Mesendoderm (in vitro differentiated cells): ENCODE measurements at places on chromosomes 1 and 21.

DNA sequence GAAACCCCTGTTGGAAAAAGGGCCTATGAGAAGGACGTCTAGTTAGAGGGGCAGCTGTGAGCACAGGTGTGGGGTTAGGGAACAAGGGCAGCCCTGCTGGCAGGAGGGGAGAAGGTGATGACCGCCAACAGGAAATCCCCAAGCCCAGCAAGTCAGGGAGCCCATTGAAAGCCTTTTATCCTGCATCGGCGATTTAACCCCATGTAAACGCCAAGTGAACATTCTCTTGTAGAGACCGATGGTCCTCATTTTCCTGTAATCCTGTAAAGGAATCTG, 1.1 kb upstream of the BSND start:
- DNase-seq, result peak; percentile 41

- DNase-seq, result no peak
Observed at GRCh38 chr1:41281334-41281733, 39.2 kb upstream of the SCMH1 start.

GRCh38 chr1:233166896-233167295, 128.6 kb downstream of the PCNX2 start:
- DNase-seq, result no peak

GRCh38 chr1:40658751-40659648, 6.5 kb downstream of the RIMS3 start:
- no peak for DNase-seq

GRCh38 chr1:90210633-90211491, 216.0 kb downstream of the ZNF326 start:
- DNase-seq, result peak; percentile 79

DNA sequence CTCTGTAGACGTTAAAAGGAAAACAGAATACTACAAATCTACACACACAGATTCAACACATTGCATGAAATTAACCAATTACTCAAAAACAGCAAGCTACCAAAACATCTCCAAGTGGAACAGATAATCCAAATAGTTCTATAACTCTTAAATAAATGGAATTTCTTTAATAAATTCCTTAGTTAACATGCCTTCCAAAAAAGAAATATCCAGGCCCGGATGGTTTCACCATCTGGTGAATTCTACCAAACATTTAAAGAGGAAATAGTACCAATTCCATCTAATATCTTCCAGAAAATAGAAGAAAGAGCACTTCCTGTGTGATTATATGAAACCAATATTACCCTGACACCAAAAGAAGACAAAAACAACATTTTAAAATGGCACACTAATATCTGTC, 52.8 kb upstream of the COL6A2 start:
- no peak for DNase-seq

DNA sequence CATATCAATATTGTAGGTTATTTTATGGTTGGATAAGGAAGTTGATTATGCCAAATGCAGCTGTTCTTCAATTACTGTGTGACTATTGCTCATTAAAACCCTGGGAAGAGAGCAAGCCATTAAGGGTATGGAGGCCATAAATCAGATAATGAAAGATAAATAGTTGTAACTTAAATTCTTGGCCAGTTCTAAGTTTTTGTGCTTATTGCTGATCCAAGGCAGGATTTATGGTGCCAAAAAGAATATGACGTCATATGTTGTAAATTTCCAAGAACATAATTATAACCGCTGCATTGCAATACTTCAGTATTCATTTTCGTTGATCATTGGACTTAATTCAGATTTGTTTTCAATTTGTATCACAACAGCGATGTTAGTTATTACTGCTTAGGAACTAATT, 211.6 kb downstream of the LRRC40 start:
- DNase-seq, result no peak

DNA sequence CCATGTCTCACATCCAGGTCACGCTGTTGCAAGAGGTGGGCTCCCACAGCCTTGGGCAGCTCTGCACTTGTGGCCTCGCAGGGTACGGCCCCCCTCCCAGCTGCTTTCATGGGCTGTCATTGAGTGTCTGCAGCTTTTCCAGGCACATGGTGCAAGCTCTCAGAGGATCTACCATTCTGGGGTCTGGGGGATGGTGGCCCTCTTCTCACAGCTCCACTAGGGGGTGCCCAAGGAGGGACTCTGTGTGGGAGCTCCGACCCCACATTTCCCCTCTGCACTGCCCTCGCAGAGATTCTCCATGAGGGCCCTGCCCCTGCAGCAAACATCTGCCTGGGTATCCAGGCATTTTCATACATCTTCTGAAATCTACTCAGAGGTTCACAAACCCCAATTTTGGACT, 219.4 kb downstream of the LRRC7 start:
- DNase-seq, result peak; percentile 3

GRCh38 chr1:227917081-227917950, 30.4 kb downstream of the WNT9A start:
- DNase-seq, result no peak

DNA sequence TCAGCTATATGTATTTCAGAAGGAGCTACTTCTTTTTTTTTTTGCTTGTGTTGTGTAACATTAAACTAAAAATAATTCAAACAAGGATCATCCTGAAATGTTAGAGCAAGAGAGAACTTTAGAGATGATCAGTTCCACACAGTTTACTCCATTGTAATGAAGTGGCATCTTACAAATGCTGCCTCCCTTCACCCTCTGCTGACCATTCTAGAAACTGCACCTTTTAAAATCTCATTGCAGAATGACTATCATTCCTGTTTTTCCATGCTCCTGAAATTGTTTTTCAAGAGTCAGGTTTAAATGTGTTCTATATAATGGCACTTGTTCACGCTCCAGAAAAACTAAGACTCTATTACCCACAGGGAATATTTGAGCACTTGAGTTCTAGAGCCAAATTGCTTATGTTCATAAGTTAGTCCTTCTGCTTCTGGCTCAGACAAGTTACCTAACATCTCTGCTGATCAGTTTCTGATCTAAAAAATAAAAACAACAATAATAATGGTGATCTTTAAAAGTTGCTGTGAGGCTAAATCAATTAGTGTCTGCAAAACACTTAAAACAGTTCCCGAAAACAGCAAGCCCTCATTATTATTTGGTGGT, 21.5 kb upstream of the SLC44A5 start:
- DNase-seq, result peak; percentile 53

DNA sequence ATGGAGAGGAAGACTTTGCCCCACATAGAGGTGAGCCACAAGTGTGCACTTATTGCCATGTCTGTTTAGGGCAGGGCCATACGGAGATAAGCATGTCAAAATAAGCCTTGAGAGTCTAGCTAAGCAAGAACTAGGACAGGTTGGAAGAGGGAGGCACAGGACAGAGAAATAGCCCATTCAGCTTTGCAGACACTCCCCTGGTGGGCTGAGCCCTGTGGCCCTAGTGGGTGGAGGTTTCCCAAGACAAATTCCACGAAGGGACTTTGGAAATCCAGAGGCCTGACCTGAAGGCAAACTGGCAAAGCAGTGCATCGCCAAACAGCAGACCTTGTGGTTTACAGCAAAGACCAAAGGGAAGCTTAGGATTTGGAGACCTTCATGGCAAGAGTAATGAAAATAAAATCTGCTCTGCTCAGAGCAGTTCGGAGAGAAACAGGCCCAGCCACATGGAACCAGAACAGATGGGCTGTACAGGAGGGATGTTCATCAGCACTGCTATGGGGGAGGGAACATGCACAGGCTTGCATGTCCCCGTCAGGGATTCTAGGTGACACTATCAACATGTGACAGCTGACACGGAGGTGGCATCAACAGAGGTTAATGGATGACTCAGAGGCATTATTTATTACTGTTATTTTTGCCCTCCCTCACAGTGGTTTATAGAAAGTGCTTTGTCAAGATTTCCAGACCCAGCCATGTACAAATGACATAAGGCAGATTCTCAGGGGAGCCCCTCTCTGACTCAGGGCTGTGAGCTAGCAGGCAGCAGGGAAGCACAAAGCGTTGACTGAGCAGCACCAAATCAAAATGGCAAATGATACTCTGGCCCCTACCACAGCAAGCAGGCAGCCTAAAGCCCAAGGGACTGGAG, 90.1 kb upstream of the IRF2BP2 start:
- DNase-seq, result no peak

- no peak for DNase-seq
Observed at GRCh38 chr1:67753776-67754525, 69.0 kb downstream of the GADD45A start.

DNA sequence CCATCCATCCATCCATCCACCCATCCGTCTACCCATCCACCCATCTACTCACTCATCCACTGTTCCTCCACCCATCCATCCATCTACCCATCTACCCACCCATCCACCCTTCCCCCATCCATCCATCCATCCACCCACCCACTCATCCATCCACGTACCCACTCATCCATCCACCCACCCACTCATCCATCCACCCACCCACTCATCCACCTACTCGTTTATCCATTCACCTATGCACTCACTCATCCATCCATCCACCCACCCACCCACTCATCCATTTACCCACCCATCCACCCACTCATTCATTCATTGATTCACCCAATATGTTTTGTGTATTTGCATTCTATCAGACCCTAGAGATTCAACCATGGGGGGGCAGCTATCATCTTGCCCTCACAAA, 27.2 kb downstream of the TNFRSF8 start:
- DNase-seq, result no peak

DNA sequence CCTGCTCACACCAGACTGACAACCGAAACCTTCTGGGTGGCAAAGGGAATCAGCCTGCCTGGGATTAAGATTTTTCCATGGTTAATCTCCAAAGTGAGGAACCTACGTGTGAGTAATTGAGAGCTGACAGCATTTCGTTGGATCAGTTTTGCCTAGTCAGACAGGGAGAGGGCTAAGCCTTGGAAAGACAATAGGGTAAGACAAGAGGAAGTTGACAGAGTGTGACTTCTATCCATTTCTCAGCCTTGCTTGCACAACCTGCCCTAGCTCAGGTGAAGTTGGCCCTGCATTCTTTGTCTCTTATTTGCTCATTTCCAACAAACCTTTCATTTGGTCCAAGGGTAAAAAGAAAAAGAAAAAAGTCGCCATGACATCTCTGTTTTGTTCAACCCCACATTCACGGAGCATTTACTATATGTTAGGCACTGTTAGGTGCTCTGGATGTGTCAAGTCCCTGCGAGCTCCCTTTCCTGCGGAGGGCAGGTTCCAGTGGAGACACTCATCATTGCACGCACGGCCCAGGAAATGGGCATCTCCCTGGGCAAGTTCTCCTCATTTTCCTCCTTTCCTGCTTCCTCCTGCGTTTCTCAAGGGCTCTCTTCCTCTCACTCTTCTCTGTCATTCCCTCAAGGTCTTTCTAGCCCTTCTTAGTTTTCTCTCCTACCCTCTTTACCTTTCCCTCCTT, 23.3 kb downstream of the KIRREL1 start:
- peak; percentile 74 for DNase-seq

GRCh38 chr1:154351363-154352068, 26.2 kb downstream of the ATP8B2 start:
- DNase-seq, result no peak

GRCh38 chr1:241658081-241658793, 6.2 kb downstream of the WDR64 start:
- no peak for DNase-seq

DNA sequence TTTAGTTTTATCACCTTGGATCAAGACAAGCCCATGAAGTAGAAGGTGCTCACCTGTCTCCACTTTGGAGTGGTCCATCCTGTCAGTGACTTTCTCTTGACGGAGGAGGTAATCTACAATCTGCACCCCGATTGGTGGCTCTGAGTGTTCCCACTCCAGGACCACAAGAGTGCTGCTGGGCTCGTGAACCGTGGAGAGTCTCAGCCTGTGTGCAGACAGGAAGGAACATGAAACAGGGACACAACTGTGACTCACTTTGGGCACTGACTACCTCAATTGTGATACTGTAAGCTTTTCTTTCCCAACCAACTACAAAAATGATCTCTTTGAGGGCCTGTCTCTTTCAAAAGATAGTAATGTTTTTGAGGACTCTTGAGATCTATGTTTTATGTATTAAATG, 280.2 kb downstream of the ASTN1 start:
- no peak for DNase-seq

GRCh38 chr1:100565533-100565932, 27.6 kb downstream of the GPR88 start:
- no peak for DNase-seq

DNA sequence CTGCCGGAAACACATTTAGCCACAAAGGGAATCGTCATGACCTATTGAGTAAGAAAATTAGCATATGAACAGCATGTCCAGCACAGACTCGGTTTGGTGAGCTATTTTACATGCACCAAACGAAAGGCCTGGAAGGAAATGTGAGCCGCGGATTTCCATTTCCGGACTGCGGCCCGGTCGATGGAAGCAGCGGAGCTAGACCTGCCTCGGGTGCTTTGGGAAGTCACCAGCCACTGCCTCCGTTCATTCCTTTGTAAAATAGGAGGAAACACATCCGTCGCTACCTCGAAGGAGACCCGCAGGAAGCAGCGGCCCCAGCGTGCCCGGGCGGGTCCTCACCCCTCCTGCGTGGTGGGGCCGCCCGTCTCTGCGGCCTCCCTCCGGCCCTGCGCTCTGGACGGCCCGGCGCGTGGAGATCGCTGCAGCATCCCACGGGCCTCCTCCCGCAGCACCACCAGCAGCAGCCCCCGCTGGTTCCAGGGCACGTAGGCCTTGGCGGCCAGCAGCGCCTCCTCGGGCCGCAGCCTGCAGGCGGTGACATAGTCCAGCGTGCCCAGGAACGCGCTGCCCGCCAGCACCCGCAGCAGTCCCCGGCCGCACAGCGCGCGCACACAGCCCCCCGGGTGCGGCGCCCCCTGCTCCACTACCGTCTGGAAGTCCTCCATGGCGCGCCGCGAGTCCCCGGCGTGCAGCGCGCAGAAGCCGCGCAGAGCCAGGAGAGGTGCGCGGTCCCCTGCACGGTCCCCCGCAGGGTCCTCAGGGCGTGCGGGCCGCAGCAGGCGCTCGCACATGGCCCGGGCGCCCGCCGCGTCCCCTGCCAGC, 12.1 kb downstream of the TTC34 start:
- DNase-seq, result no peak

DNA sequence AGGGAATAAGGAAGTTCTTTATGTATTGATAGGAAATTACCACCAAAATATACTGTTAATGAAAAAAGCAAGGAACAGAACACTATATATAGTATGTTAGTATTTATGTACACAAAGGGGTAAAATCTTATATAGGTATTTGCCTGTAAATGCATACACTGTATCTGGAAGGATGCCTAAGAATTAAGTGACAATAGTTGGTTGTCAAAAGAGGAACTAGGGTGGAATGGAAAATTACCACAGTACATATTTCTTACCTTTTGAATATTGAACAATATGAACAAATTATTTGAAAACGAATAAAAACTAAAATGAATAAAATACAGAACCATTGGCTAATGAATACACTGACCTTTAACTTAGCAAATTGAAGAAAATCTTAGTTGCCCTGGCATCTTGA, 13.6 kb downstream of the ARPC5 start:
- no peak for DNase-seq

GRCh38 chr1:228982637-228983036, 247.4 kb downstream of the RHOU start:
- no peak for DNase-seq

GRCh38 chr1:182739545-182739944, 50.0 kb upstream of the NPL start:
- DNase-seq, result peak; percentile 98
